Left ventricle myocardium superior (tissue), 1 donor: ENCODE measurements at places on chromosomes 3 and 15. TPM values are rescaled to one million over a fixed set of nuclear protein-coding genes. Genes with fewer than 3 reads are reported as not detected.

DNA sequence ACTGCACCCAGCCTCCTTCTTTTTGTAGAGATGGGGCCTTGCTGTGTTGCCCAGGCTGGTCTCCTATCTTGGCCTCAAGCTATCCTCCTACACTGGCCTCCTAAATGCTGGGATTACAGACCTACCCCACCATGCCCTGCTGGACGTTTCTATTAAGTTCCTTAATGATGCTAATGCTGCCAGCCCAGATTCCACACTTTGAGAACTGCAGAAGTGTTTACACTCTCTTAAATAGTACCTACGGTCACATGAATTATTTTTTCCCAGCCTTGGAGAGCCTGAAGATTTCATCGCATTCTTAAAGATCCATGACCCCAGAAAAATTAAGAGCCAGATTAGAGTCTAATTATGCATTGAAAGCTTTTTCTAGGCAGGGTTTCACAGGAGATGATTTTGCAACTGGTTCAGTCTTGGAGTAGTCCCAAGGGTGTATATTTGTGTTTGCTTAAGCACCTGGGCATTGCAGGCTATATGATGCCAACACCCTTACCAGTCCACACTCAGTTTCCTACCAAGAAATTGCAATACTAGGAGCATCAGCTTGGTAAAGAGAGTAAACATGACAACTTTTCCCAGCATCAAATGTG lies 36.6 kb downstream of the TM4SF4 start:
- no peak for DNase-seq

DNA sequence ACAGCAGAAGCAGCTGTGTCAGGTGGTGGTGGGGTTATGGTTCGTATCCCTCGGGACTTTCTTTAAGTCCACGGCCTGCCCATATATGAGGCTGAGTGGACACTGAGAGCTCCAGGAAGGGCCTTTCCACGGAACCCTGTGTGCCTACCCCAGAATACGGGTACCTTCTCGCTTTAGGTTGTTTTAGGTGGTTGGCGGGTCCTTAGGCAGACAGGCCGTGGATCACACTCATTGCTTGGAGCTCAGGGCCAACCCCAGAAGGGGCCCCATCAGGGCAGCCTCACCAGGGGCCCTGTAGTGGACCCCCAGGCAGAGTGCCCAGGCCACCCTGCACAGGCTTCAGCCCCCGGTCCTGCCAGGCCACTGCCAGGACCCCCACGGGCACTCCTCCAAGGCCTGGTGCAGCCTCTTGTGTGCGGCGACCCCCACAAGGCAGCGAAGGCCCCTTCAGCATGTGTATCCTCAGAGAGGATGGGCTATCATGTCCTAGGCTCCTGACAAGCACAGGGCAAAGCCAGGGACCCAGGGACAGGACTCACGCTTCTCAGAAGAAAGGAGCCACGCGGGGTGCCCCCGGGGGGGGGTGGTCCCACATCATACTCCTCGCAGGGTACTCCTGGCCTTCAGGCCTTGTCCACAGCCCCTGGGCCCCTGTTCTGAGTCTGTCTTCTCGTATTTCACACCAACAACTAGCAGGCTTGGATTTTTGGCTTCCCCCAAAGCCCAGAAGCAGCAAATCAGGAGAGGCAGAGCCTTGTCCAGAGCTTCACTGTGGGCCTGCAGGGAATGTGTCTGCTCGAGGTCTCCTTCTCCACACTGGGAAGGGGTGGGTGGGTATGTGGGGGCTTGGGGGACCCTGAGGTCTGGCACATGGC lies 93.4 kb downstream of the LRRK1 start:
- peak; percentile 19 for DNase-seq

GRCh38 chr3:21654662-21655061 lies 96.3 kb downstream of the ZNF385D start:
- DNase-seq, result no peak

- no peak for DNase-seq
Measured at GRCh38 chr3:82790307-82791097, 1029.1 kb upstream of the GBE1 start.

HDC gene
- total RNA-seq, result 0.40 TPM
